Activated T-cell treated with anti-CD3 and anti-CD28 coated beads, Interleukin-2, amount 50 U/mL, for 4 hours (primary cell): ENCODE measurements at places on chromosomes 3 and 15. TPM values are rescaled to one million over a fixed set of nuclear protein-coding genes. Genes with fewer than 3 reads are reported as not detected.

DNA sequence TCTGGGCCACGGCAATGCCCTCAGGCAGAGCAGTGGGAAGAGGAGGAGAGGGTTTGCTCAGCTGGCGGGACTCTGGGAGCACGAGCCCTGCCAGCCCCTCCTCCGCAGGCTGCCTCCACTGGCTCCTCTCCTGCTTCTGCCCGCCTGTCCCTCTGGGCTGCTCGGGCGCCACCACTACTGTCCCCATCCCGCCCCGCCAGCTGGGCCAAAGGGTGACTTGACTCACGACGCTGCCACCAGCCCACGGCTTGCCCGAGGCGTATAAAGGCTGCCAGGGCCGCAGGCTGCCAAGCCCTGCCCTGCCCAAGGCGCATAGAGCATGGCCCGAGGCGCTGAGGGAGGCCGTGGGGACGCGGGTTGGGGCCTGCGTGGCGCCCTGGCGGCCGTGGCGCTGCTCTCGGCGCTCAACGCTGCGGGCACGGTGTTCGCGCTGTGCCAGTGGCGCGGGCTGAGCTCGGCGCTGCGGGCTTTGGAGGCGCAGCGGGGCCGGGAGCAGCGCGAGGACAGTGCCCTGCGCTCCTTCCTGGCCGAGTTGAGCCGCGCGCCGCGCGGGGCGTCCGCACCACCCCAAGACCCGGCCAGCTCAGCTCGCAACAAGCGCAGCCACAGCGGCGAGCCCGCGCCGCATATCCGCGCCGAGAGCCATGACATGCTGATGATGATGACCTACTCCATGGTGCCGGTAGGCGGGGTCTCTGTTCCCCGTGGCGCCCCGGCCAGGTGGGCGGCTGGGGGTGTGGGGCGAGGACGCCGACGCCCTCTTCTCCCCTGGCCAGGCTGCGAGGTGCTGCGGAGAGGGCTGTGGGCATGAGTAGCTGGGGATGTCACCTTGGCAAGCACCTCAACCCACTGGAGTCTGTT, at the start of gene GLDN:
GLDN (plus strand) TSS at position 290 of the 861 bp plus-strand sequence; CDS start at position 320, 30 bp downstream.
- no peak for DNase-seq

DNA sequence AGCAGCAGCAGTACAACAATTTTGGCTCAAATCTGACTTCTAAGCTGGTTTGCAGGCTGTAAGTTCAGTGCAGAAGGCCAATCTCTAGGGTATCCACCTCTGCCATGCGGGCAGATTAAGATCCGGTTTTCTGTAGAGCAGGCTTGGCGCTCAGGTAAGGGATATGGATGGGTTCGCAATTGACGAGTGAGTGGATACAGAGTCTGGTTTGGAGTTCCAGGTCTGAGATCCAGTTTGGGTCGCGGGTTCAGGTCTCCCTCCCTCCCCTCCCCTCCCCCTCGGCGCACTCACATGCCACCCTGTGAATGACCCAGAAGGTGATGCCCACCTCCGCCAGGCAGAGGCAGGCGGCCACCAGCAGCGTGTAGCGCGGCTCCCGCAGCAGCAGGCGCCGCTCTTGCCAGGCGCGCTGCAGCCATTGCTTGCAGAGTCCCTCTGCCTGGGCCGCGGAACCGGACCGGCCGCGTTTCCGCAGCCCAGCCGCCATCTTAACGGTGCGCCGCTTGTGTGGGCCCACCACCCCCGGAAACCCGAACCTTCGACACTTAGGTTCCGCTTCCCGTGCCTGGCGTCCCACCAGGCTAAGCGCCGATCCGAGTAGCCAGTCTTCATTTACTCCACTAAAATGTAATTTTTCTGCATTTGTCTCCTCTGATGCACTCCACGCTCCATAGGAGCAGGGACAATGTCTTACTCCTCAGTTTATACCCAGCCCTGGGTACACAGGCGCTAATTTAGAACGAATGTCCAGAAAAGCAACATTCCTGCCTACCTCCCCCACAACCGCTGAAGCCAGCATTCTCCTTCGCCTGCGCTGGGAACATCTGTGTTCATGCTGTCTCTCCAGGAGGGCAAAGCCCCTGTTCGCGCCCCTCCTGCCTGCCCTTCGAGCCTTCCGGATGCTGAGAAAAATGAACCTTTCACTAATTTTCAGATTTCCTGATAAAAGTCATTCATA, at the start of gene ALG3:
ALG3 (minus strand) TSS at position 509 of the 958 bp plus-strand sequence; CDS start at position 487, 22 bp downstream.
- DNase-seq, result peak; percentile 85

DNA sequence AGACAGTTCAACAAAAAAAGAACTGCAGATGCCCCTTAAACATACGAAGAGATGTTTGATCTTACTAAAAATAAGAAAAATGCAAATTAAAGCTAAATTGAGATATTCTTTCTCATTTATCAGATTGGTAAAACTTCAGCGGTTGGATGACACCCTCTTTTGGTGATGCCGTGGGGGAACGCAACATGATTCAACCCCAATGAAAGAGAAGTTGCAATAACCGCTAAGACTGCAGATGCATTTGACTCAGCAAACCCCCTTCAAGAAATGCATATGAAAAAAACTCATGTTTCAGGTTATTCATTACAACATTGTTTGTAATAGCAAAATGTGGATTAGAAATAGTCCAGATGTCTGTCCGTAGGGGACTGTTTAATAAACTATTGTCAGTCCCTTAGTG, 3.6 kb downstream of the KLHL6 start:
- peak; percentile 34 for DNase-seq

DNA sequence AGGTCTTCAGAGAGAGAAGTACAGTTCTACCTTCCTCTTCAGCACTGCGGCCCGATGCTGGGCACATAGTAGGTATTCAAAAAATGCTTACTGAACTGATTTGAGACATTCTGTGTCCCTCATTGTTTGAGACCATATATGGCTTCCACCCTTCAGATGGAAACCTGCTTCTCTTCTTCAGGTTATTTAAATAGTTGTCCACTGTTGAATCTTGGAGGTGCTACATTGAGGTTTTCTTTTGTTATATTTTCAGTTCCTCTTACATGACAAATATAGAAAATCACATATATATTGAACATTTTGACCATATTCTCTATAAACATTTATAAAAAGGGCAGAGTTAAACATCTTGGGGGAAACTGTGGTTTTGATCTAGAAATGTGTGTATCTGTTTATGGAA, 200.2 kb upstream of the LRRC3B start:
- no peak for DNase-seq

DNA sequence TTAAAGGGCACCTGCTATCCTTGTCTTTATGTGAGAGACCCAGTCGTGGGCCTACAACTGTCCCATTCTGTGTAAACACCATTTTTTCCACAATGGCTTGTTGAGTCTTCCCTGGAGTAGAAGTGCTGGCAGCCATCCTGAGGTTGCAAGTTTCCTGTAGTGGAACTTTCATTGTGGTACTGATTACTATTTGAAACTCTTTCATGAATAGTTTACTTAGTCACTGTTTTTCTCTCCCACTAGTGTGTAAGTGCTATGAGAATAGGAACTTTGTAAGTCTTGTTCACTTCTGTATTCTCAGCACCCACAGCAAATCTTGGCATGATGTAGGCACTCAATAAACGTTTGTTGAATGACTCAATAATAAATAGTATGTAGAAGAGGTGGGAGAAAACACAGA, 48.6 kb downstream of the RARB start:
- no peak for DNase-seq

DNA sequence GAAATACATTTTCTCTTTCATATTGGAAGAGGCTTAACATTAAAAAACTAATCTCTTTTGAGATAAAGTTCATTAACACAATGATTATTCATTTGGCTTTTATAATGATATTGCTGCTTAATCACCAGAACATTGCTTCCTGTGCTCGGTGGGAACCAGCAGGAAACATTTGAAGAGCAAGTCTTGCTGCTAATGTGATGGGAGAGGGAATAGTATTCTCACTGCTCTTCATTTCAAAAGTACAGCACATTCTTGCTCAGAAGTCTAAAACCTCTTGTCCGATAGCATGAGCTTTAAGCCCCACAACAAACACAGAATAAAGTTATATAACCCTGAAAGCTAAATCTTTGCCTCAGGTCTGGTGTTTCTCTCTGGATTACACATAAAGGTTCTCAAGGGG, 190.8 kb upstream of the CNTN4 start:
- no peak for DNase-seq

DNA sequence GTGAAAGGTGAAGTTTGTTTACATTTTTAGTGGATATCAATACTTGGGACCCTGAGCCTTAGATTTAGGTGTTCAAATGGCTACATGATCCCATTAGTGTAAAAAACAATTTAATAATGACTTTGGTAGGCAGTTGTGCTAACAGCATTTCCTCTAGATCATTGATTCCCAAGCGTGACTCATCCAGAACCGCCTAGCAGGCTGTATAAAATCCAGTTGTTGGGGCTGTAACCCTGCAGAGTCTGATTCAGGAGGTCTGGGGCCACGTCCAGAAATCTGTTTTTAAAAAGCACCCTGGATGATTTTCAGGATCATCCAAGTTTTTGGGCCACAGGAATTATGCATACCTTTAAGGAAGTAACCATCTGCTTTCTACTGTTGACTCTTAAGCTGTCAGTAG, 156.4 kb downstream of the TP63 start:
- no peak for DNase-seq

DNA sequence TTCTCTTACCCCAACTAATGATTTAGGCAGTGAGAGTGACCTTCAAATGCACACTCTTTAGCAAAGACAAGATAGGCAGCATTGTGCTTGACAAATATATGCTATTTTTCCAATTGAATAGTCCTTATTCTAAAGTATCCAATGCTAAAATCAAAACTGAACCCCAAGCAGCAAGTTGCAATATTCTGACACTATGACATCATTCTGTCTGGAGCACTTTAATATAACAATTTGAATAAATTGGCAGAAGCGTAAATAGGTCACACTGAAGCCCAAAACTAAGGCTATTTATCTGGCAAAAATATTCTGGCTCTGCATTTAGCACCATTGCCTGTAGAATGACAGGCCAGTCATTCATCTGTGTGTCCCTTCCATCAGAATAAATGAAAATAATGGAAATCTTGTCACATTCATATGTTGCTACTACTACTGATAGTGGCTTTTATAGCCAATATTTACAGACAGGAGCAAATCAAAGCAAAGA, 2.9 kb downstream of the CBLB start:
- DNase-seq, result no peak

- DNase-seq, result no peak
These were observed 238.7 kb upstream of the NR2E3 start for GRCh38 chr15:71571641-71572040.

GRCh38 chr3:98612587-98612986, 19.2 kb upstream of the CPOX start:
- DNase-seq, result no peak

- DNase-seq, result no peak
These were observed 412.7 kb downstream of the OCA2 start for GRCh38 chr15:27686369-27686768.

DNA sequence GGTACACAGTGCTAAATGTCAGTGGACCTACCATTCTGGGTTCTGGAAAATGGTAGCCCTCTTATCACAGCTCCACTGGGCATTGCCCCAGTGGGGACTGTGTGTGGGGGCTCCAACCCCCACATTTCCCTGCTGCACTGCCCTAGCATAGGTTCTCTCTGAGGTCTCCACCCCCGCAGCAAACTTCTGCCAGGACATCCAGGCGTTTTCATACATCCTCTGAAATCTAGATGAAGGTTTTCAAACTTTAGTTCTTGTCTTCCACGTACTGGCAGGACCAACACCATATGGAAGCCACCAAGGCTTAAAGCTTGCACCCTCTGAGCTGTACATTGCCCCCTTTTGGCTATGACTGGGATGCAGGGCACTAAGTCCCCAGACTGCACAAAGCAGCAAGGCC, 788.2 kb upstream of the ALCAM start:
- no peak for DNase-seq

- no peak for DNase-seq
These were observed 35.9 kb upstream of the PTPN23 start for GRCh38 chr3:47344971-47345370.

DNA sequence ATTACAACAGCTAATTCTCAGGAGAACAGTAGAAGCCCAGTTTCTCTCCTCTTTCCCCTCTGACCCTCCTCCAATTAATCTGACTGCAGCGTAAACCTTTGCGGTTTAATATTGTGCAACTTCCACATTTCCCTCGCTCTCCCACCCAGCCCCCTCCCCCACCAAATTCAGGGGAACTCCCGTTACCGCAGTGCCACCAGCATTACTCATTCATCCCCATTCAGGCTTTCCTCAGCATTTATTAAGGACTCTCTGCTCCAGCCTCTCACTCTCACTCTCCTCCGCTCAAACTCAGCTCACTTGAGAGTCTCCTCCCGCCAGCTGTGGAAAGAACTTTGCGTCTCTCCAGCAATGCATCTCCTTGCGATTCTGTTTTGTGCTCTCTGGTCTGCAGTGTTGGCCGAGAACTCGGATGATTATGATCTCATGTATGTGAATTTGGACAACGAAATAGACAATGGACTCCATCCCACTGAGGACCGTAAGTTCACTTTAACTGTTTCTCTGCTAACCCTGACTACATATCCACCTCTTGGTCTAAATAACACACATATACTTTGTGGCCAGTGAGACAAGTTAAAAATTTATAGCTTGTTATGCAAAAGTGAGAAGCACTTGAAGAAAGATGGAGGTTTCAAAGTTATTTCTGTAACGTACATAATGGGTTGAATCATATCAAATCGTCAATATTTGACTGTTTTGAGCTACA, at the start of gene PTX3:
PTX3 (plus strand) TSS at position 268 of the 709 bp plus-strand sequence; CDS start at position 352, 84 bp downstream.
- no peak for DNase-seq

DNA sequence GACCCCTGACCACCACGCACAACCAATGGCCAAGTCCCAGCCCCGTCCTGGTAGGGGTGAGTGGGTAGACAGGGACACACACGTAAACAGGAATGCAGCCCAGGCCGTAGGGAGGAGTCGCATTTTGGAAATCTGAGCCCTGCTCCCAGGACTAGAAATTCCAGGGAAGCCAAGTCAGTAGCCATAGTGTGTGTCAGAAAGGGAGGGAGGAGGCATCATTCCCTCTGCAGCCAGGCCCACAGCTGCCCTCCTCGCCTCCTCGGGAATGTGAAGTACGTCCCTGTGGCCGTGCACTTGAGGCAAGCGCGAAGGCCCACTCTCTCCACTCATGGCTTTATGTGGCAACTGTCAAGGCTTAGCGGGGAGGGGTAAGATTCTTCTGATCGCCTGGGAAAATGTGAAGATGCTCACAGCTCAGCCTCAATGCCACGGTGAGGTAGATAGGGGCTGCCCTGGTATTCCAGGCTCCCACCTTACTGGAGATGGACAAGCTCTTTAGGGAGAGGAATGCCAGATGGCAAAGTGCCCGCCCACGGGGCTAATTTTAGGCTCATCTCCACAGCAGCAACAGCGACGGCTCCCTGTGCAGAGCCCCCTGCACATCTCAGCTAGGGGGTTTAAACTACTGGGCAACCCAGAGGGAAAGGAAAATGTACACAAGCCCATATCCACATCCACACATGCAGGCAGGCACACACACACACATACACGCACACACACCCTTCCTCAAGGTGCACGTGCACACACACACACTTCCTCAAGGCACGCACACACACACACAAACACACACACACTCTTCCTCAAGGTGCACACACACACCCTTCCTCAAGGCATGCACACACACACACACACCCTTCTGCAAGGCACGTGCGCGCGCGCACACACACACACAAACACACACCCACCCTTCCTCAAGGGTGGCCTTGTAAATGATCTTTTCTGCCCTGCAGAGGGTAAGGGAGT, 65.5 kb downstream of the ADCY5 start:
- no peak for DNase-seq

The SEMA3F gene
- 0.23 TPM for total RNA-seq

The DHX36 gene
- 89.1 TPM for total RNA-seq

The NR2E3 gene
- not detected for total RNA-seq

The COL6A5 gene
- not detected for total RNA-seq

The ISY1 gene
- 101 TPM for total RNA-seq

The ZNF501 gene
- total RNA-seq, result 2.2 TPM

The IMPG2 gene
- total RNA-seq, result 0.05 TPM
